Activated T-helper 1 cell treated with anti-CD3 and anti-CD28 coated beads, Interleukin-12 subunit alpha, Interleukin-12 subunit beta, Interleukin-2, Interleukin-4 antibody, amounts not matched to agents 30 ng/mL and 10 ng/mL and 1 ng/mL, durations not matched to agents 14 hours and 24 hours and 36 hours (primary cell): ENCODE measurements at places on chromosomes 1 and 21.
A peak's percentile ranks its signal among the peaks of the same experiment; 100 is the strongest.

DNA sequence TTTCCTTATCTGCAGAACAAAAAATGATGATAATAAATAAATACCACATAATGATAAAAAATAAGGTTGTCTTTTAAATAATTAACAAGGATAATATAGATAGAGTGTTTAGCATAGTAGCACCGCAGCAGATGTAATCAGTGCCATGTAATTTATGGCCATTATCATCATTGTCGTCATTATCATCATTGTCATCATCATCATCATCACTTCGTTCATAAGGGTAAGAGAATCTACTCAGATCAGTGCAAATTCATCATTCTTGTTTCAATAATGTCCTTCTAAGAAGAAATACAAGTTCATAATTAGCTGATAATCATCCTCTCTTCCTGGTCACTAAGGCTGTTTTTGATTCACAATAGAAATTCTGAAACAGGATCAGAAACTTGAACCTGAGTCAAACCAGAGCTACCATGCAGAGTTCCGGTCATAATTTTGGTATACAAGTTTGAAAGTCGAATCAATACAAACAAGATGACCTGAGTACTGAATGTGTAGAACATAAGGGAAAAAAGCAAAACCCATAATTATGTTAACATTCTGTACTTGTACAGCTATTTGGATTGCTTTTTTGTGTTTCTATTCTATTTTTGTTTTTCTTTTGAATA lies 172.0 kb downstream of the LRRC40 start:
- no peak for DNase-seq

GRCh38 chr21:33943293-33943692 lies 27.7 kb upstream of the ATP5PO start:
- no peak for DNase-seq

- peak; percentile 11 for DNase-seq
Measured at GRCh38 chr1:38818175-38818976, 41.2 kb downstream of the RRAGC start.

DNA sequence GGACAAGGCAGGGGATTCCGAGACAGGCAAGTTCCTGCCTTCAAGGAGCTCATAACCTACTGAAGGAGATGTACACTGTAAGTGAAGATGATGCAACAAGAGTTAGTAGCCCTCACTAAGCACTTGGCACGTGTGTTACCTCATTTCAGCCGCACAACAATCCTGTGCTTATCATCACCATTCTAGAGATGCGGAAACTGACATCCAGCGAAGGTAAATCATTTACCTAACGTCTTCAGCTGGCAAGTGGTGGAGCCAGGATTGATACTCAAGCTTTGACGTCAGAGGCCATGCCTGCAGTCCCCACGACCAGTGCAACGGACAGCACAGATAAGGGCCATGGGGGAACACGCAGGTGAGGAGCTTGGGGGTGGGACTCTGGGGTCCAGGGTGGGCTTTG lies 2.9 kb upstream of the UBXN10 start:
- no peak for DNase-seq

DNA sequence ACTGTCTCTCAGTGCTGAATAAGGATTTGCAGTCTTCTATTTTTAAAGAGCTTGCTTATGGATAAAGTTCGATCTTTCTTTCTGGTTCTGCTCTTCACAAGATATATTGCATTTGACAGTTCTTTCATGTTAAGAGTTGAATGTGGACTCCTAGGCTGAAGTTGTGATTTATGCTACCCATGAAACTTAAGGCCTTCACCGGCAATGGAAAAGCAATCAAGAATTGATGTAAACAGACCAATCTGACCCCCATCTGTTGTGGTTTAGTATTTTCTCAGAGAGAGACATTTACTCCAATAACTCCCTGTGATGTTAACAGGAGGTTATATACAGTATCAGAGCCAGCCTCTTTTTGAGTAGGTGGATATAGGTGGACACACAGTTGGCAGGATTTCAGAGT lies 165.8 kb downstream of the PAPPA2 start:
- no peak for DNase-seq

DNA sequence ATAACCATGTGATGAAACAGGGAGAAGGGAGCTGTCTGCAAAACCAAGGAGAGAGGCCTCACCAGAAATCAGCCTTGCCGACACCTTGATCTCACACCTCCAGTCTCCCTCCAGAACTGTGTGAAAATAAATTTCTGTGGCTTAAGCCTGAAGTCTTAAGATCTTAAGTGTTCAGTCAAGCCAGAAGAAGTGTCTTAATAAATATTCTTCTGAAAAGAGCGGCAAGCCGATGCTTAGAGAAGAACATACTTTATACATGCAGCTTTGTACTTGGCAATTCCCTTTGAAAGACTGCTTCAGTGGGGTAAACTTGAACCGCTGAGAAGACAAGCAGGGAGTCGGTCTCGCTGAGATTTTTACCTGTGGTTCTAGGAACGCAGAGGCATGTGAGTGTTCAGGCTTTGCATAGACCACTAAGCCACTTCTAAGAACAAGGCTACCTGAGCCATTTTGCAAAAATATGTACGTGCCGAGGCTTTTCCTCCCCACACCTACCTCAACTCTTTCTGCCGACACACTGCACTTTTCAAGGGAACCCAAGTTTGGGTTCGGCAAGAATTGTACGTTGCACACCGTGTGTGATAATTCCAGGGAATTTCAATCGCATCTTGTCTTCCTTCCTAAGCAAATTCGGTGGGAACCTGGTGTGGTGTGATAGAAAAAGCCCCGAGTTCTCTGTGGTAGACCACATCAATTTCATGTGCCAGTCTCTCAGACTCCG lies 3.4 kb downstream of the RUNX1 start:
- DNase-seq = peak; percentile 58

DNA sequence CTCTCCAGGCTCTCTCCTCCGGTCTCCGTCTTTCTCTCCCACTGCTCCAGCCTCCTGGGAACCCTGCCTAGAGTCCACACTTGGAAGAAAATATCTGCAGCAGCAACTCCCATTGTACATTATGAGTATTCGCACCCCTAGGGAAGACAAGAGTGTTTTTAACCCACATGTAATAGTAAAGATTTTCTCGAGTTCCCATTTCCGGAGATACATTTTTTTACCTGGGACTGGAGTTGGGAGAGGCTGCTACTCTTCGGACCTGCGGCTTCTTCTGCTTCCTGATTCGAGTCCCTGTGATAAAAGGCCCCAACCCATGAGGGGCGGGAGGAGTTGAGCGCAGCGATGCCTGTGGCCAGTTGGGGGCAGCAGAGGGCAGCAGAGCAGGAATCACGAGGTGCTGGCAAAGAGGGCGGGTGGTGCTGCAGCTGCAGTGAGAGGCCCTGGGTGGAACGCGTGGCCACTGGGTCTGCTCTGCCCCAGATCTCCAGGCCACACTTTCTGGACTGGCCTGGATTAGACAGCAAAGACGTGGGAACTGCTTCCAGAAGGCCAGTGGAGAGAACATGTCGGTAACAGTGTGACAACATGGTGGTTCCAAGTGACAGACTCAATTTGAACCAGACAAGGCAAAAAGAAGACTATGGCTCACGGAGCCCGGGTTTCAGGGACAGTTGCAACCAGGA lies 221.0 kb upstream of the CSF3R start:
- peak; percentile 44 for DNase-seq

GRCh38 chr1:246219508-246220030 lies 287.5 kb downstream of the SMYD3 start:
- no peak for DNase-seq

DNA sequence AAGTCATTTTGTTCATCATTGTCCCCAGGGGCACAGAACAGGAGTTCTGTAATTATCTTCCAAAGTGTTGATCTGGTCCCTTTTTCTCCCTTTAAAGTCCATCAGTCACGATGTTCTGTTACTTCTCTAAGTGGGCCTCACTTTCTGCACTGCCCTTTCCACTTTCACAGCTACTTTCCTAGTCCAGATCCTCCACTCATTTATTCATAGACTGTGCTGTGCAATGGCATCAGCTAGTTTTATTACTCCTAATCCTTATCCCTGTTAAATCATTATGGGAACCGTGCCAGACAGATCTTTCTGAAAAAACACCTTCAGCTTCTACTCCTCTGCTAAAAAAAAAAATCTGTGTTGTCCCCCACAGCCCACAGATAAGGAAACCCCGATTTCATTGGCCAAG lies 64.0 kb upstream of the BCL10 start:
- DNase-seq = no peak

DNA sequence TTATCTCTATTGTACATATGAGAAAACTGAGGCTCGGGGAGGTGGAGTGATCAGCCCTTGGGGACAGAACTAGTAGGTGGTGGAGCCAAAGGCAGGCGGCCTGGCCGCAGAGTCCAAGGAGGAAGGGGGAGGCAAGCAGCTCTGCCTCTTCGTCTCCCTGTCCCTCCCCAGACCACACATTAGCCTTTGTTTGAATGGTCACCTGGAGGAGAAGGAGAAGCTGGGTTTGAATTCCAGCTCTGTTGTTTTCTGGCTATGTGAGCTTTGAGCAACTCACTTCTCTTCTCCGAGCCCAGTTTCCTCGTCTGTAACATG lies 21.4 kb upstream of the LAPTM5 start:
- DNase-seq = no peak

- DNase-seq = no peak
Measured at GRCh38 chr1:26556111-26556510, 26.6 kb downstream of the RPS6KA1 start.

GRCh38 chr1:76066394-76066793 lies 8.2 kb upstream of the ST6GALNAC3 start:
- no peak for DNase-seq

DNA sequence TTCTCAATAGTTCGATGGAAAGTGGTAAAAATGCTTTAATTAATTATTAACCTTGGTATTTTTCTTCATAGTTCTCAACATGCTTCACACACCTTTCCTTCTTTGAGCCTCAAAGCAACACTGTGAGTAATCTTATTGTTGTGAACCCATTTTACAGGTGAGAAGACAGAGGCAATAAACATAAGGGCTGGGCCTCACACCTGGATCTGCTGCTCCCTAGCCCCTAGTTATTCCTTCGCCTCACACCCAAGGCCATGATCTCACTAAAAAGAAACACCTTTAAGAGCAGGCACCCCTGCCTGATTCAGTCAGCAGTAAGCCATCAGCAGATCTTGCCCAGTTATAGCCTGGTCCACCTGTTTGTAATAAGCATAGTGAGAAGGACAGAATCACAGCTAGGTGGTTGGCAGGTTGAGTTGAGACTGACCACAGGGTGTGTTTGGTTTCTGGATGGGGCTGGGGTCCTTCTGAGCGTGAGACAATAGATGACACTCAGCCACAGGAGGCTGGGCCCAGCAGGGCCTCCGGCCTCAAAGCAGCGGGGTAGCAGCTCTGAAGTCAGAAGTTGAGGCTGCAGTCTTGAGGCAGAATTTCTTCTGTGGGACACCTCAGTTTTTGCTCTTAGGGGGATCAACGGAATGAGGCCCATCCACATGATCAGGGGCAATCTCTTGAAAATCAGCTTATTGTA lies 203.9 kb downstream of the RHOU start:
- no peak for DNase-seq

- no peak for DNase-seq
Measured at GRCh38 chr1:209335178-209335577, 248.3 kb upstream of the CAMK1G start.

GRCh38 chr1:2050461-2050792 lies 216 bp downstream of the PRKCZ start:
- DNase-seq = no peak

DNA sequence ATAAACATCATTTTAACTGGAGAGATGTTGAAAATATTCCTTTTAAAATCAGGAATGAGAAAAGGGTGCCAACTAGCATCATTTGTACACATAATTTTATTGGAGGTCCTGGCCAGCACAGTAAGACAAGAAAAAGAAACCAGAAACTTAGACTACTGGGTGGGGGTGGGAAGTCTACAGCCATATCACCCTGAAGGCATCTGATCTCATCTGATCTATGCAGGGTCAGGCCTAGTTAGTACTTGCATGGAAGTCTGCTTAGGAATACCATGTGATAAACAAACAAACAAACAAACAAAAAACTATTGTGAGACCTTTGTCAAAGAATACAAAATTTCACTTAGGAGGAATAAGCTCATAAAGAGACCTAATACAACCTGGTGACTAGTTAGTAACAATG lies 54.2 kb downstream of the EIF2B3 start:
- DNase-seq = no peak
